Foreskin fibroblast (primary cell): ENCODE measurements at places on chromosomes 2 and 18.

DNA sequence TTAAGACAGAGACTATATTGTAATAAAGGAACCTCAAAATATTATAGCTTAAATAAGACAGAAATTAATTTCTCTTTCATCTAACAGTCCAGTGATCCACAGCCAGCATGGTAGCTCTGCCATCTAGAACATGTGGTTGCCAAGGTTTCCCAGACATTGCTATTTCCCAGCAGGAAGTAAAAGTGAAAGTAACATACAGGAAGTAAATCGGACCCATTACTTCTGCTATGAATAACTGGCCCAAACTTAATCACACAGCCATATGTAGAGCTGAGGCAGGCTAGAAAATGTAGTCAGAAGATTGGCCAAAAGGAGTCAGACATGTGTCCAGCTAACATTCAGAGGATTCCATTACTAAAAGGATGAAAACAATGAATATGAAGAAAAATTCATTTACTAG lies 71.0 kb downstream of the NOL4 start:
- peak; percentile 43 for DNase-seq

DNA sequence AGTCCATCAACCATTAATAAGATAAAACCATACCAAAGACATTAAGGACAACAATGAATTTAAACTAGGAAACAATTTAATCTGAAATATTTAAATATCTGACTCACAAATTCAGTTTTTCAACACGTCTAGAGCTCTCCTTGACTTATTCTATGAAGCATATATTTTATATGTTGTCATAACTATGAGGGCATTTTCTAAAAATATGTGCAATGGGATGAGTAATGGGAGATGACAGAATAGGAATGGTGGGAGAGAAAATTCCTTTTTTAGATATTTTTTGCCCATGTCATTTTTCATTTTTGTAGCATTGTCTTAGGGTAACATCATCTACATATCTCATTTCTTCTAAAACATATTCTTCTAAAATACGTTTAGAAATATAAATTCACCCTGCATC lies 79.2 kb upstream of the CDH2 start:
- DNase-seq: no peak

- peak; percentile 97 for DNase-seq
These were observed 20.2 kb upstream of the TUBB6 start for GRCh38 chr18:12287684-12288402.

DNA sequence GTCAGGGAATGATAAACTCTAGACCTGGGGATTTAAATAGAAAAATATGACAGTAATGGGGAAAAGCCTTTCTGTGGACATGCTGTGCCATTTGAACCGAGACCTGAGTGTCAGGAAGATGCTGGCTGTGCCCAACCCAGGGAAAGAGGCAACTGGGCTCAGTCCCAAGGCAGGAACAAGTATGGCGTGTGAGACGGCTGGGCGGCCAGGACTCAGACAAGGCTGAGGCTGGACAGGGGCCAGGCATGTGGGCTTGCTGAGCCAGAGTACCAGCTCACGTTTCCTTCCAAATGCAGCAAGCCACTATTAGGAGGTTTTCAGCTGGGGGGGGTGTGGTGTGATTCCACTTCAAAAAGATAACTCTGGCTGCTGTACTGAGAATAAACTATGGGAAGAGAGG lies 92.4 kb downstream of the INPP5D start:
- peak; percentile 13 for DNase-seq

DNA sequence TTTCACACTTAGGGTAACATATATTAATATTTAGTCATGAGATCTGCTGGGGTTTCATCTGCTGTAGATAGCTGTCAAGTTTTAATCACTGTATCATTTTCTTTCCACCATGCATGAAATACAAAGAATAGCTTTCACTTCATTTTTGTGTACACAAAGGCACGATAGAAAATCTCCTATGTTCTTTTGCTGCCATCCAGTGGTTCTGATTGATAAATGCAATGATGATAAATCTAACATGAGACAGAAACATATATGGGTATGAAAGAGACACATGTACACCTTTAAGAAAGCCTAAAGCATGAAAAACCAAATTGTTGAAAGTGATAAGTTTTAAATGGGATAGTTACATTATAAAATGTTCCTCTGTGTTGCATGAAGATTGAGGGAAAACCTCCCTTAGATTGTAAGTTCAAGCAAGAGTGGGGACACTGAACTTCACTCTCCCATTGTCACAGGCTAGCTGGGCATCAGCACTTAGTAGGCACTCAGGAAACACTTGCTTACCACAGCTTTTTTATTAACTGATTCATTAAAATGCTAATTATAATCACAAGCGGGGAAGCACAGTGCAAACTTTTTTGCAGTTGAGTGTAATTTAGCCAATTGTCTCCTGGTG lies 31.2 kb downstream of the C1D start:
- DNase-seq: peak; percentile 50

GRCh38 chr18:61851940-61852451 lies 40.8 kb downstream of the RNF152 start:
- peak; percentile 60 for DNase-seq

- DNase-seq: no peak
These were observed 4.7 kb downstream of the SNORC start for GRCh38 chr2:232874677-232875223.

GRCh38 chr2:127829845-127830246 lies 18.9 kb upstream of the WDR33 start:
- DNase-seq: no peak

DNA sequence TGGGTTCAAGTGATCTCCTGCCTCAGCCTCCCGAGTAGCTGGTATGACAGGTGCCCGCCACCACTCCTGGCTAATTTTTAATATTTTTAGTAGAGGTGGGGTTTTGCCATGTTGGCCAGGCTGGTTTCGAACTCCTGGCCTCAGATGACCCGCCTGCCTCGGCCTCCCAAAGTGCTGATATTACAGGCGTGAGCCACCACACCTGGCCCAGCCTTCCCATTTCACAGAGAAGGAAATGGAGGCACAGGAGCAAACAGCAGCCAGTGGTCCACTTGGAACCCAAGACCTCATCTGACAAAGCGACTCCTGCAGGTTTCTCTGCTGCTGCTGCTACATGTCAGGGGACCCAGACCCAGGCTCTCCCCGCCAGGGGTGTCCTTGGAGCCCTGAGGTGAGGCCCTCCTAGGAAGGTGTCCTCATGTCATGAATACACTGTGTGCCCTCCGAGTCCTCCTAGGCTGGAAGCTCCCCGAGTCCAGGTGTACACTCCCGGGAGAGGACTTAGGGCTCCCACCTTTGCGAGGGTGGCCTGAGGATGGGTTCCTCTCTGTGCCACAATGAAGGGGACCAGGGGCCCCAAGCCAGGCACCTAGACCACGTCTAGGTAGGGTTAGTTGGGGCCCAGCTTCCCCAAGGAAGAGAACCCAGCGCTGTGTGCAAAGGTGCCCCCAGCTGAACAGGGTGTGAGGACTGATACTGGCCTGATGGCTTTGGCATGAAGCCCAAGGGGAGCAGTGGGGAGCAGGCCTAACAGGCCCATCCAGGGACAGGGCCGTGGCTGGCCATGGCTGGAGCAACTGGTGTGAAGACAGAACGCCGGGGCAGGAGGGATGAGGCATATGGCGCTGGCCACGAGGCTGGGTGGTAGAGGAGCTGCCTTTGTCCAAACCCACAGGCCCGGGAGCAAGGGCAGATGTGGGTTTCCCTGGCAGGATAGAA lies 56.1 kb downstream of the HS6ST1 start:
- no peak for DNase-seq

- peak; percentile 58 for DNase-seq
These were observed 35.7 kb downstream of the LYPD6 start for GRCh38 chr2:149365931-149366583.

- DNase-seq: no peak
These were observed 104.0 kb upstream of the POU3F3 start for GRCh38 chr2:104749856-104750460.

GRCh38 chr2:31334311-31335026 lies 80.1 kb downstream of the XDH start:
- DNase-seq: peak; percentile 48

GRCh38 chr2:241052677-241053360 lies 49.3 kb downstream of the MTERF4 start:
- no peak for DNase-seq

DNA sequence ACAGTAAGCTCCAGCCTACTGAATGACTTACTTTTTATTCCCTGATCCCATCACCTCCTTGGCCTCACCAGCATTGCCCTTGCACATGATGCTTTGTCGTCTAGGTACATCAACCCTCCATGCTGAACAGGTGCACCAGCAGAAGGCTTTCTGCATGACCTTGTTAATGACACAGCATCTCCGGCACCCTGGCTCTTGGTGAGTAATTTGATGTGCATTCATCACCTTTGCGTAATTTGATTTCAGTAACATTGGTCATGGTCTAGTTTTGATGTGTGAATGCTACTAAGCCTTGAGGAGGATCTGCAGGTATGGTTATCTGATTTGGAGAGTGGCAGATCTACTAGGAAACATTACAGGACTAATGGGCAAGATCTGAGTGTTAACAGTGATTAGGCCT lies 103.6 kb downstream of the STK39 start:
- no peak for DNase-seq

- DNase-seq: peak; percentile 19
These were observed 77.8 kb downstream of the PDCL3 start for GRCh38 chr2:100640431-100641124.

- DNase-seq: no peak
These were observed 27.6 kb upstream of the SLC40A1 start for GRCh38 chr2:189608170-189608569.

DNA sequence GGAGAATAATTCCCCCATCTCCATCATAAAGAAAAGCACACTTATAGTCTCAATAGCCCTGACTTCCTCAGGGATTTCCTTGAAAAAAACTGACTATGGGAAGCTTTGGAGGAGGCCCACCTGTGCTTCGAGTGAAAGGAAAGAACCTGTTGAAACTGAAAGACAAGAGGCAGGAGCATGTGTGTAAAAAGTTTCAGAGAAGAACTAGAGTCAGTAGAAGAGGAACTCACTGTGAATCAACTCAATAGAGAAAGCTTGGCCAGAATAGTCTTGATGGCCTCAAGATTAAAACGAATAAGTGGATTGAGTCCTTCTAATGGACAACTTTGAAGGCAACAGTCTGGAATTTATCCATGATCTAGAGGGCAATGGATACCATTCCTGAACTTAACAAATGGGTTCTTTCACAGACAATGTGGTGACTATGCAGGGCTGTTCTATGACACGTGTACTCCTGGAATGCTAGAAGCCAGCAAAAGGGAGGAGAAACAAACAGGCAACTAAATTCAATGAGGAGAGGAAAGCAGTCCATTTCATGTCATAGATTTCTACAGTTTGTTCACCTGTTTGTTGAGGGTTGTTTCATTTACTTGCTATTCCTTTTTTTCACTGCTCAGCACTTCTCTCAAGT lies 442.3 kb downstream of the GRB14 start:
- no peak for DNase-seq

DNA sequence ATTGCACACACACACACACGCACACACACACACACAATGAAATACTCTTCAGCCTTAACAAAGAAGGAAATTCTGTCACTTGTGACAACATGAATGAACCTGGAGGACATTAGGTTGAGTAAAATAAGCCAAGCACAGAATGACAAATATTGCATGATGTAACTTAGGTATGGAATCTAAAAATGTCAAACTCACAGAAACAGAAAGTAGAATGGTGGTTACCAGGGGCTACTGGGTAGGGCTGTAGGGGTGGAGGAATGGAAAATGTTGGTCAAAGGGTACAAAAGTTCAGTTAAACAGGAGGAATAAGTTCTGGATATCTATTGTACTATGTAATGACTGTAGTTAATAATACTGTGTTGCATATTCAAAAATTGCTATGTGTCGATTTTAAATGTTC lies 29.5 kb downstream of the SCN2A start:
- no peak for DNase-seq

GRCh38 chr18:76983613-76984051 lies 149.0 kb downstream of the MBP start:
- no peak for DNase-seq

GRCh38 chr2:177419274-177419673 lies 26.7 kb downstream of the AGPS start:
- DNase-seq: no peak

DNA sequence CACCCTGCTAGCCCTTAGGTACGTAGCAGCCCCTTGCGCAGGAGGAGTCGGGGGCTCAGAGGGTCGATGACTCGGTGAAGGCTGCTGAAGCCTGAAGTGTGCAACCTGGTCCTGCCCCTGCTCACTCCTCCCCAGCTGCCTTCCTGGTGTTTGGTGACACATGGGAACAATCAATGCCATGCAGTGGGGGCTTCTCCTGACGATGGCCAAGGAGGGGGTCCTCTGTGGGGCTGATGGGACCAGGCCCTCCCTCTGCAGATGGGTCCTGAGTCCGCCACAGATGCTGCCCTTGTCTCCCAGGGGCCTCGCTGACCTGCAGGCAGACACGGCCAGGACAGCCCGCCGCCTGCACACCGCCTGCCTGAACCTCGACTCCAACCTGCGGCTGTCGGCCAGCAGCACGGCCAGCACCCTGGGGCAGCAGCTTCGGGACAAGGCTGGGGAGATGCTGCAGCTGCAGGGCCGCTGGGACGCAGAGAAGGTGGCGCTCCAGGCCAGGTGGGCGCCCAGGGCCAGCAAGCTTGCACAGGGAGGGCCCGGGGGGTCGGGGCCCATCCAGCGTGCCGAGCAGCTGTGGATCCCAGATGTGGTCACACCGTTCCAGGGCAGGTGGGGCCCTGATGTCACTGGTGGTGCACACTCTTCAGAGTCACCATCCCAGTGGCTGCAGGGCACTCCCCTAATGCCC lies 24.6 kb downstream of the CROCC2 start:
- DNase-seq: no peak

DNA sequence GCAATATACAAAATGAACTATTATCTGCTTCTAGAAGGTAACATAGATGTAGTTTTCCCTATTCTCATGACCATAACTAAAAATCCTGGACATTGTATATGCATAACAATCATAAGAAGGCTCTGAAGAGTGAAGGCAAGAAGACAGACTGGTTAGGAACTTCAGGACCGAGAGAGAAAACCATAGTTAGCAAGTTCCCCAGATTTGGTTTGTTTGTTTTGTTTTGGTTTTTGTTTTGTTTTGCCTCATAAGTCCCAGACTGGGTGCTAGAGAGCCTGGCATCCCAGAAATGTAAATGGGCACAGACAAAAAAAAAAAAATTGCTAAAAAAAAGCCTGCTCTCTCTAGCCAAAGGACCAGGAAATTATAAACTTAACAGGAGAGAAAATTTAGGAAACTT lies 192.2 kb upstream of the FBXO11 start:
- DNase-seq: no peak

DNA sequence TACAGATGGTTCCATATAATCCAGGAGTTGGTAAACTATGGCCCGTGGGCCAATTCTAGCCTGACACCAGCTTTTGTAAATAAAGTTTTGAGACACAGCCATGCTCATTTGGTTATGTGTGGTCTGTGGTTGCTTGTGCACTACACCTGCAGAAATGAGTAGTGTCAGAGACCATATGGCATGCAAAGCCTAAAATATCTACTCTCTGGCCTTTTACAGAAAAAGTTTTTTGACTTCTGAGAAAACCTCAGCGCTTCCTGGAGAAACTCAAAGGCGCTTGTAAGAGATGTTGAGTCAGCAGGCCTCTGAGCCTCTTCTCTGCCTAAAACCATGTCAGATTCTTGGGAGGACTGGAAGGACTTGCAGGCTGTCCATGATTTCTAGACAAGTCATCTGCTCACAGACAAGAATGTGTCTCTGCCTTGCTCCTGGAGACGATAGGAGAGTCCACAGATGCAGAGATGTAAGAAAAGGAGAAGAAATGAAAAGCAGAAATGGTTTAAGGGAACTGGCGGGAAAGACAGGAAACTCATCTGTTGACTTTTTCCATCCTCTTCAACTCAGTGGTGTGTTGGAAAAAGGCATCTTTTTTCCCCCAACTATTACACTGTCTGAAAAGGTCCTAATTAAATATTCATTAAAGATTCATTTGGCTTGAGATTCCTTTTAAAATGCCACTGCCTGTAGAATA lies 5.2 kb downstream of the TTC39C start:
- peak; percentile 20 for DNase-seq

GRCh38 chr2:181165199-181165868 lies 184.9 kb downstream of the UBE2E3 start:
- DNase-seq: no peak
